ENCODE measurements at places on chromosomes 1 and 21. TPM values are rescaled to one million over a fixed set of nuclear protein-coding genes. Genes with fewer than 3 reads are reported as not detected.

GRCh38 chr1:116252271-116252670 is 120.8 kb upstream of the ATP1A1 start:
- DNase-seq, result no peak

DNA sequence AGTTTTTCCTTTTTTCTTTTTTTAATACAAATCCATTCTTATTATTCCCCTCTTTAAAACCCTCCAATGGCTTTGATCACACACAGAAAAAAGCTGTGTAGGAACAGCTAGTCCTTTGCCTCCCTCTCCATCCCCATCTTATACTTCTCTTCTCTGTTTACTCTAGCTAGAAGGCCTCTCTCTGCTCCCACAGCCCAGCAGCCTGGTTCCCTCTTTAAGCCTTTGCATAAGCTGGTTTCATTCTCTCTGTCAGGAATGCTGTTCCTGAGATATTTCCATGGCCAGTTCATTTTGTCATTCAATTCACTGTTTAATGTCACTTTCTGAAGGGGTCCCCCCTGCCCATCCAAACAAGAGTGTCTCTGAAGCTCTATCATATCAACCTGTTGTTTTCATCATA is 143.3 kb upstream of the ST6GALNAC5 start:
- no peak for DNase-seq

DNA sequence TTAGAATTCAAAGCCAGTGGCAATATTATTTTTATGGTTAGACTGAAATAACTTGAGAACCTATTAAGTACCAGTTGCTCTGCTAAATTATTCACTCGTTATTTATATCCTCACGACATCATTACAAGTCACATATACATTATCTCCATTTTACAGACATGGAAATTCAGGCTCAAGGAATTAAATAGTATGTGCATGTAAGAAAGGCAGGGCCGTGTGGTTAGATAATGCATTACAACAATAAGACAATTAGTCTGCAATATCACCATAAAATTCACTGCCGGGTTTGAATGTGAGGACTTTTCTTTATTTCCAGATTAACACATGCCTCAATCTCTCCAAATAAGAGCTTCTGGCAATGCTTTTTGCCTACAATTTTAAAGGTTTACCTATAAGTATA is 523.4 kb downstream of the PTBP2 start:
- no peak for DNase-seq

DNA sequence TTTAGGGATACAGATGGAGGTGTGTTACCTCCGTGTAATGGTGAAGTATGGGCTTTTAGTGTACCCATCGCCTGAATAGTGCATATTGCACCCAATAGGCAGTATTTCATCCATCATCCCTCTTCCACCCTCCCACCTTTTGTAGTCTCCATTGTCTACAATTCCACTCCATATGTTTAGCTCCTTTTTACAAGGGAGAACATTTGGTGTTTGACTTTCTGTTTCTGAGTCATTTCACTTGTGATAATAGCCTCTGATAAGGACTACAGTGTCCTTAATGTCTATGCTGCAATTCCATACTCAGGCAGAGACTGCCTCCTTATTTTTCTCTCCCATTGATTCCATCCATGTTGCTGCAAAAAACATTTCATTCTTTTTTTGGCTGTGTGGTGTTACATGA is 48.7 kb downstream of the OVGP1 start:
- no peak for DNase-seq

- no peak for DNase-seq
These were observed 5.0 kb downstream of the C4BPA start for GRCh38 chr1:207109004-207109403.

GRCh38 chr1:237877631-237878030 is 13.1 kb downstream of the ZP4 start:
- DNase-seq, result no peak

DNA sequence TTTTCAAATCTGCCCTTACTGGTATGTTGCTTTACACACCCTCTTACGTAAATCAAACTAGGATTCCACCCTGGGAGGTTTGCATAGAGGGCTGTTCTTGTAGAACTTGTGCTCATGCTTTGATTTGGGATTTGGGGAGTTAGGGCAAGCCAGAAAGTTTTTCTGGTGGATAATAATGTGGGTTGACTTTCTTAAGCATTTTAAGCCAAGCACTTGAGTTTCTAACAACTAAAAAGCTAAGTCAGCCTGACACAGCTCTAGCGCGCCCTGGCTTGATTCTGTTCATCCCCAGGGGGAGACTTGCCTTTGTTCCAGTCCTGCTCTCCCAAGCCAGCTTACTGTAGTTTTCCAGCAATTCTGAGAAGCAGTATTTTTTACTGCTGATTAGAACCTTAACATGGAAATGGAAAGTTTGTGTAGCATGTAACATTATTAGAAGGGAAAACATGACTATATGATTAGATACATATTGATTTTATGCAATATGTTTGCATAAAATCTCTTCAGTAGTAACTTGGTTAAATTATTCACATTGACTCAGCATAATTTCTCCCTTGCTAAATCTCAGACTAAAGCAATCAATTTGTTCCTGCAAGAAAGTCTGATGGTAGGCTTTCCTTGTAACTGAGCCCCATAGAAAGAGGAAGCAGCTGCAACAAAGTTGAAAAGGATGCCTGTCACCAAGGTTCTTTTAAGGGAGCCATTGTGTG is 11.0 kb upstream of the PGD start:
- no peak for DNase-seq

DNA sequence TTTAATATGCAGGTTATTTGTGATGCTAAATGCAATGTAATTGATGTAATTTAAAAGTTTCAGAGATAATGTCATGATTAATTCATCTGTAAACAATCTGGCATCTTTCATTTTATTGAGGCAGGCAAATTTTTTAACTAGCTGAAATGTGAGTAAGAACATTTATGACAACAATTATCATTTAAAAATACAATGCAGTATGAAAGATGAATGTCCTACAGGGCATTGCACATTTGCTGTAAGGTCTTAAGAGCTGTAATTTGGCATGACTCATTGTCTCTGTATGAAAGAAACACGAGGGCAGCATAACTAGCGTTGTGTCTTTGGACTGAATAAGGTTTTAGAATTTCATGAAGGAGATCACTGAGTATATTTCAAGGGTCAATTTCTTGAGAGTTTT is 642.8 kb downstream of the PLA2G4A start:
- no peak for DNase-seq

DNA sequence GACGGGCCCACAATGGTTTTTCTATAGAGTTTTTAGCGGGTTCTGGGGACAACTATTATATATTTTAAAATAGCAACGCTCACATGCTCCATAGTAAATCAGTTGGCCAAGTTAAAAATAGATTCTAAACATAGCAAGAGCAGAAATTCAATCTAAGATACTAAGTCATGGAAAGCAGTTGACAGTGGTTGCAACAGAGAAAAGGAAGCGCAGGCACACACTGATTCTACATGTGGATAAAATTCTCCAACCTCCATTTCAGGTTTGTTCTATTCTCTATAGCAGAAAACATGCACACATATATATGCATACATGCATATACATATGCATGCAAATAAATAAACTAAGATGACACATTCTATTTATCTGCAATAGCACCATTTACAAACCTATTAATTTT is 89.6 kb upstream of the HNRNPU start:
- DNase-seq, result no peak

GRCh38 chr1:26827663-26828062 is 1.2 kb downstream of the ZDHHC18 start:
- DNase-seq, result no peak

DNA sequence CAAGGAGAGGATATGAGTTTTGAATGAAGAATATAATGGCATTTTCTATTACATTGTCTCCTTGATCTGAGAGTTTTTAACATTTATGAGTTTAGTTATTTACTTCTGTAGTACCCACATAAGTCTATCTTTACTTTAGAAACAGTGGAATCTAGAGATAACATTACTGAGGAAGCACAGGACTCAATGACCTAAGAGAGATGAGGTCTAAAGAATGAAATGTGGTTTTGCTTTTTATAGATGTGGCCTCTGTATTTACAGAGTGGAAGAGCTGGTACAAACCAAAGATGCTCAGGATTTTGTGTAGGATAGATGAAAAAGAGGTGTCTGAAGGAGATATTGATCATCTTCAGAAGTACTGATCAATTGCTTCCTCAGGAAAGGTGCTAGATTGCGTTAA is 177.3 kb downstream of the KCTD3 start:
- DNase-seq, result no peak

IQGAP3 gene
- total RNA-seq, result 35.7 TPM

FAM177B gene
- not detected for total RNA-seq
